ENCODE measurements at places on chromosomes 5 and 9.

GRCh38 chr9:136611119-136611518 is 51.6 kb upstream of the EGFL7 start:
- DNase-seq, result no peak

DNA sequence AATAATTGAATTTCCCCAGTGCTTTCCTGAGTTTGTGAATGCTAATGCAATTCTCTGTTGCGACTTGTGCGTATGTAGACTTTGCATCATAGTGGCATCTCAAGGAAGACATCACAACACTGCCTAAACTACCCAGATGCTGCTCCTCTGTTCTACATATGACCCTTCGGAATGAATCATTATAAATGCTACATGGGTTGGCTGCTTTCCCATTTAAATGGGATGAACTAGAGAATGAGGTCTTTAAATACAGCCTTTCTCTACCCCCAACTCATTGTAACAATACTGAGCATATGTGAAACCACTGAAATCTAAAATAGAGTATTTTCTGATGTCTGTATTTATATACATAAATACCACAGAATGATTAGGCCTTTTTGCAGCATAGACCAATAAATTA is 136.6 kb upstream of the ICE1 start:
- DNase-seq, result no peak

- no peak for DNase-seq
Observed at GRCh38 chr9:135009794-135010585, 77.5 kb upstream of the OLFM1 start.

- DNase-seq, result no peak
Observed at GRCh38 chr9:131459056-131459455, 43.7 kb upstream of the POMT1 start.

DNA sequence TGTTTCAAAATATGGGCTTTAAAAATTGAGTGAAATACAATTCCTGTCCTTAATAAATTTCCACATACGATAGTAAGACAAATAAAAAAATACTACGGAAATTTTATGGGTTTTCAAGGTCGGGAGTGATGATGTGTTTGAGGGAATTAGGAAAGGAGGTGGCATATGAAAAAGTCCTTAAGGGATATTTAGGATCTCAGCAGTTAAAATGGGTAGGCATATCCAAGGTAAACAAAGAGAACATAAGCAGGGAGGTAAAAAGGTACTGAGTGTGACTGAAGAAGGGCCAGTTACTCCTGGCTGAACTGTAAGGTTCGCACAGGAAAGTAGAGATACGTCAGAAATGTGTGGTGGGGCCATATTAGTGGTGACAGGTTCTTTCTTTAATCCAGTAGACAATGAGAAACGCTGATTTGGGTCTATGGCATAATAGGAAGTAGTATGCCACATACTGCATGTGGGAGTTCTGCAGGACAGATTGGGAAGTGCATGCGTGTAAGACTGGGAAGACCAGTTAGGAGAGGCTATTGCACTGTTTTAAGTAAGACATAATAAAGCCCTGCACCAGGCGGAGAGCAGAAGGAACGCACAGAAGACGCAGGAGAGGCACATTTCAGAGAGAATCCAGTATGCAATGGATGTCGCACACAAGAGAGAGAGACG is 937 bp upstream of the HMGCR start:
- DNase-seq, result no peak

DNA sequence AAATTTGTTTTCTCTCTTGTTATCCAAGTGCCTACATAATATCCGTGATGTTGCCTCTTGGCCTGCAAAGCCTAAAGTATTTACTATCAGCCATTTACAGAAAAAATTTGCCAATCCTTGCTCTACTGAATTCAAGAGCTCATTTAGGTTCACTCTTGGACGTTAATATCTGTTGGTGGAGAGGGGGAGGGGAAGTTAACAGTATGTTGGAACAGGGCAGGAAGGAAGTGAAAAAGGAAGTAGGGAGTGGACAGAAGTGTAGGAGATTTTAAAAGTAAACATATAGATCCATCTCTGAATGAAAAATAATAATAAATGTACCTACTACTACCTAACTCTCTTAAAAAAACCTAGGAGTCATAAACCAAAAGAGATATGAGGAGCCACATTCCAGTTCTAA is 32.8 kb downstream of the ZNF608 start:
- DNase-seq, result no peak

DNA sequence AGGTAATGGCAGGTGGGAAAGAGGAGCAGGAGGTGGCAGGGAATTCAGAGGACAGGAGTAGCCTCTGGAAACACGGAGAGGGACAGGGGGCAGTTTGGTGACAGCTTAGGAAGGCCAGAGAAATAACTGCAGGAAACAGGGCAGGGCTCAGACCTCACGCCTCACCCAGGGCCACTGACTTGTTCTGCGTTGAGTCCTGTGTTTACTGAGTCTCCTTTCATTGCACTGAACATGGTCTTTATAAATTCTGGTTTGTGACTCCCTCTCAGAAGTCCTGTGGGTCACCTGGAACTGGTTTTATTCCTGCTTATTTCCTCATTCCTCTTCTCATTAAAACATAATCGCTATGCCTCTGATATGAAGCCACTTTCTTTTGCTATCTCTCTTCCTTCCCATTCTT is 55.2 kb upstream of the ZNF622 start:
- DNase-seq, result no peak

DNA sequence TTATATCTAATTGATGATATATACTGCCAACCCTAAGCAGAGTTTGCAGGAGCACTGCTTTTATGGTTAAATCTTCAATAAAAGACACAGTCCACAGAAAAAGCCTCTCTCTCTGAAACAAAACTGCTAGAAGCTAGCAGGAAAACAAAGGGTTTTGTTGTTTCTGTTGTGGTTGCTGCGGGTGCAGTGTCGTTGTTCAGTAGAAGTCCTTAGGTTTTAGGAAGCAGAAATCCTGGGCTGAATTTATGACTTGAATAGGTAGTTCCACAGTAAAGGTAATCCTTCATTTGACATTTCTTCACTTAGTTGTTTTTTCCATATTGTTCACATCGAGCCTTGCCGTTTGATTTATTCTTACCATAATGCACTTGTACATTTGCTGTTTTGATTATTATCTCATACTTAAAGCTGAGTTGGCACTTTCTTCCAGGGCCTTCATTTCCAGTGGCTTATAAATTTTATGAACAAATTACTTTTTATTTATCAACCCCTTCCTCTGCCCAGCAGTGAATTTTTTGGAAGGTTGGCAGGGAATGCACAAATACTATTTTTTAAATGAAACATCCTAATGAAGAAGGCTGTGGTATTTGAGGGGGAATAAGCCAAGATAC is 209.6 kb upstream of the SLC30A5 start:
- peak; percentile 72 for DNase-seq

DNA sequence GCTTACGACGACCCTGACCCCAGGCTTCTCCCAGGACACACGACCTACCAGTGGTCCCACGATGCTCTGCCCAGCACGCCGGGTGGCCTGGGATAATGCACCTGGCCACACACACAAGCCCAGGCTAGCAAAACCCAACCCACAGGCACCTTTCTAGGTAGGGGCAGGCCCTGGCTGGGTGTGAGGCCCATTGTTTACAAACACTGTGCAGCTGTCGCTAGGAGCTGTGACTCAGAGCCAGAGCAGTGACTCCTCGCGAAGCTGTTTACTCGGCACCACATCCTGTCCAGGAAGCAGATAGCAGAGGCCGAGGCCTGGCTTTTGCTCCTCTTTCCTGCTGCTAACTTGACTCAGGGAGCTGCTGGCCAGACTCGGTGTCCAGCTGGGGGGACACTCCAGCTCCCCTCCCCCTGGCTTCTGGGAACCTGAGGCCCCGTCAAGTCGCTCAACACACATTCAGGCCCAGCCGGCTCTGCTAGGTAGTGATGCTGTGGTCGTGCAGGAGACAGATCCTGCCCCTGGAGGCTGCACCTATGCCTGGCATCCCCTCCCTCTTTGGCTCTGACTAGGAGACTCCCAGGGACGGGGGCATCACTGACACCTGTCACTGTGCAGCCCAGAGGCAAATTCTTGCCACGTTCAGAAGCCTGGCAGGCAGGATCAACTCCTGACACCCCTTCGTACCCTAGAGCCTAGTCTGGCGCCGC is 12.8 kb upstream of the RALGDS start:
- peak; percentile 92 for DNase-seq

- no peak for DNase-seq
Observed at GRCh38 chr5:20231040-20231439, 243.0 kb upstream of the CDH18 start.

GRCh38 chr9:133661846-133662540 is 25.8 kb downstream of the DBH start:
- no peak for DNase-seq

- no peak for DNase-seq
Observed at GRCh38 chr9:129575818-129576217, 45.1 kb downstream of the C9orf50 start.

DNA sequence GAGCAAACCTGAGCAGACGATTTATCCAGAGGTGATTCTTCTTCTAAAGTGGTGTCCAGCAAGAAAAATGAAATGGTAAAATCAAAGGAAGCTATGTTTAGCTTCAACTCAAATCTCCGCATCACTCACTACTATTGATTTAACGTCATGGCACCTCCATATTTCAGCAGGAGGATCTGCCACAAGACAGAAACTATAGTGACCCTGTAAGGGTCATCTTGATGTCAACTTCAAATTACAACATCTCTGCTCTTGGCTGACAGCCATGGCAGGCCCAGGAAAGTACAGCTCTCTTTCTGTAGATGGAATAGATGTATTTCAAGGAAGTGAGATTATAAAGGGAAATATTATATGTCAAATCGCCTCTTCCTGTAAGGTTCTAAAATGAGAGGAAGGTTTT is 10.1 kb upstream of the EFNA5 start:
- DNase-seq, result no peak

DNA sequence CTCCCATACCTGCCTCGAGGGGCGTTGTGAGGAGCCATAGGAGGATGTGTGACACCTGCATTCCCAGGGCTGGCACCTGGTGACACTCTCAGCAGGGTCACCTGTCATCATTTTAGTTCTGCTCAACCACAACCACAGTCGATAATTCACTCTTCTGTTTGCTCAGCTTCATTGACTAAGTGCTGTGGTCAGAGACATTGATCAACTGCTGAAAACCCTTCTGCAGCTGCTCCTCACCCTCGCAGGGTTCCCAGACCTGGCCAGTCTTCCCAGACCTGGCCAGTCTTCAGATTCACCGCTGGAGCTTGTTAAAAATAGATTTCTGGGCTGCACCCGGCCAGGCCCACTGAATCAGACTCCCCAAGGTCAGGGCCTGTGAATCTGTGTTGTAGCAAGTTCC is 92.8 kb downstream of the MVB12B start:
- DNase-seq, result no peak

- no peak for DNase-seq
Observed at GRCh38 chr5:78308703-78309102, 14.2 kb upstream of the AP3B1 start.

DNA sequence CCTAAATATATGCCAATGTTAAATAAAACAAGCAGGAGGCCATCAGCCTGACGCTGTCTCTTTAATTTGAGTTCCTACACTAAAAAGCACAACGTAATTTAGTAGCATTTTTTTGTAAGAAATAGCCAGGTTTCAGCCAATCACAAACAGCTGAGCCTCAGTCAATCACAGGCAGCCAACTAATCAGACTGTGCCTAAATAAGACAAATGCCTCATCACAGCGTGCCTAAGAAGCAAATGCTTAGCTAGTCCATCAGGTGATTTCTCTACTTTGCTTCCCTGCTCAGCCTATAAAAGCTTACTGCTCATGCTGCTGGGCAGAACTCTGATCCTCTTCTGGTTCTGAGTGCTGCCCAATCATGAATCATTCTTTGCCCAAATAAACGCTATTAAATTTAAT is 38.3 kb upstream of the RORB start:
- DNase-seq, result no peak

DNA sequence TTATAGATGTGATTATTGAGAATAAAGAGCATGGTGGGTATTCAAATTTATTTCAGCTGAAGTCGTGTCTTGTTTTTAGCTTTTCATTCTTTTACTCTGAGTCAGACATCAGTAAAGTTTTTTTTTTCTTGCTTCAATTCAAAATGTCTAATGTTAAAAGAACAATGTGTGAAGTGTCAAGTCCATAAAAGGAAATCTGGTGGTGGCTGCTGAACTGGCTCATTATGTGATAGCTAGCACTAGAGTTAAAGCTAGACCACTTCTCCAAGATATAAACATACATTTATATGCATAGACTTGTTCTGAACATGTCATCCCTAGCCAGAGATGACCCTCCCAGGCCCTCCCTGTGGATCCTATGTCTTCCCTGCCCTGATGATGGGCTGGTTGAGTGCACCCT is 338.3 kb downstream of the RAB3C start:
- DNase-seq, result no peak

- DNase-seq, result no peak
Observed at GRCh38 chr5:93782978-93783377, 41.6 kb upstream of the POU5F2 start.

DNA sequence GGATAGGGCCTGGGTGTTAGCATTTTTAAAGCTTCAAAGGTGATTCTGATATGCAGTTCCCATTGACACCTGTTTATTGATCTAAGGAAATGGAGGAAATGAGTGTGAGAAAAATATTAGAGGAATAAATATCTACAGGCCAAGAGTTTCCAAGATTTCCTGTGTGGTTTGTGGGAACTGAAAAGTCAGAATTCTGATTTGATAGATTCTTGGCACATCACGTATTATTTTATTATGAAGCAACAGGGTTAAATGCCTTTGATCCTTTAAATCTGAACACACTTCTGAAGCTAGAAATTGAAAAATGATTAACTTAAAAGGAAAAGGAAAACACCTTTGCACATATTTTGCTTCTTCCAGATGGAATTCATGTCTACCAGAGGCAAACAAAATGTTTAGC is 113.7 kb downstream of the CD180 start:
- DNase-seq, result no peak

DNA sequence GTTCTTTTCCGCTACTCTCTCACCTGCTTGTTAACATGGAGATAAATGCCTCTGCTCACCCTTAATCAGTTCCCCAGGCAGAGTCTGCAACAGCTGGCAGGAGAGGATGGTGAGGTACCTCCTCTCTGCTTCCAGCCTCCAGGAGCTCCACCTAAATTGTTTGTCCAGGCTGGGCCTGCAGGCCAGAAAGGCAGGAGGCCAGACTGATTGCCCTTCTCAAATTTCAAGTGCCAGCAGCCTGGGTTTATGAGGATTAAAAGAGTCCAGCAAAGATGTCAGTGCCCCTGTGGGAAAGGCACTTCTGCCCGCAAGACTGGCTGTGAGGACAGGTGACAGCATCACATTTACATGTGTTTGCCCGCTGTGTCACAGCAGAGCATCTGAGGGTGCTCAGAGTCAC is 19.8 kb downstream of the CORO2A start:
- DNase-seq, result no peak

DNA sequence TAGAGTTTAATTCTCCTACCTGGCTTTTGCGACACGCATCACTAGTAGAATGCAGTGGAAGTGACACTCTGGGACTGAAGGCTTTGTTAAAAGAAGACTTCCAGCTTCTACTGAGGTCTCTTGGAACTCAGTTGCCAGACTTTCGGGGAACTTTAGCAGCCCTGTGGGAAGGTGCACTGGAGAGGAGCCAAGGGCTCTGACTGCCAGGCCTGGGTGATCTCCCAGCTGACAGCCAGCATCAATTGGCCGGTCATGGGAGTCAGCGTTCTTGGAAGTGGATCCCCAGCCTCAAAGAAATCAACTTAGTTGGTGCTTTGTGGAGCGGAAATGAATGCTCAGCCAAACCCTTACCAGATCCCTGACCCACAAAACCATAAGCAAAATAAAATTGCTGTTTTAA is 87.1 kb downstream of the OSTF1 start:
- DNase-seq, result no peak

Measured in naive thymus-derived CD8-positive, alpha-beta T cell (primary cell).